ENCODE measurements at places on chromosomes 11 and 22.

DNA sequence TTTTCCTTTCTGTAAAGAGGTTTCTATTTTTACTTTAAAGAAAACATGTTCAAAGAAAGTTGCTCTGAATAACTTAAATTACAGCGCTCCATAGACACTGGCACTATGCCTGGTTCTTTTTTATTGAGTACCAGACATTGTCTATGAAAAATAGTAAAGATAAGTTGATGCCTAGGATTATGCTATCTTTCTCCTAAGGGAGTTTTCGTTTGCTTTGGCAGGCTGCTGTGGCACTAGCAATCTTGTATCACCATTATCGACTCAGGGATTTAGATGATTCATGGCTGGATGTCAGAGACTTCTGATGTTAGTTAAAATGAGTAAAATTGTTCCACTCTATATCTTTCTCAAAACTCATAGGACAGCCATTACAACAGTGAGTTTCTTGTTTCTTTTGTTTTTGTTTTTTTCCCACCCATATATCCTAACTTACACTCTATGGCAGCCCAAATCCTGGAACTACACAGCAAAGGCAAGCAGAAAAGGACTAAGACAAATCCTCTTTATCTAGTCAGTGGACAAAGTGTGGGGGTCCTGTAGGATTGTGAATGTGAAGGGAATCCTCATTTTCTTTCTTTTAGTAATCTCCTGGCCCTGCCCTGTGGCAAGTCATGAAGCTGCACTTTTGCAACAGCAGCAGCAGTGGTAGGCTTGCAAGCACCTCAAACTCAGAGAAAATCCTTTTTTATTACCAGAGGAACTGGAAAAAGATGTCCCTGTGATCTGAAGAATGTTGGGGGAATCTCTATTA is 20.7 kb downstream of the SLN start:
- no peak for DNase-seq

DNA sequence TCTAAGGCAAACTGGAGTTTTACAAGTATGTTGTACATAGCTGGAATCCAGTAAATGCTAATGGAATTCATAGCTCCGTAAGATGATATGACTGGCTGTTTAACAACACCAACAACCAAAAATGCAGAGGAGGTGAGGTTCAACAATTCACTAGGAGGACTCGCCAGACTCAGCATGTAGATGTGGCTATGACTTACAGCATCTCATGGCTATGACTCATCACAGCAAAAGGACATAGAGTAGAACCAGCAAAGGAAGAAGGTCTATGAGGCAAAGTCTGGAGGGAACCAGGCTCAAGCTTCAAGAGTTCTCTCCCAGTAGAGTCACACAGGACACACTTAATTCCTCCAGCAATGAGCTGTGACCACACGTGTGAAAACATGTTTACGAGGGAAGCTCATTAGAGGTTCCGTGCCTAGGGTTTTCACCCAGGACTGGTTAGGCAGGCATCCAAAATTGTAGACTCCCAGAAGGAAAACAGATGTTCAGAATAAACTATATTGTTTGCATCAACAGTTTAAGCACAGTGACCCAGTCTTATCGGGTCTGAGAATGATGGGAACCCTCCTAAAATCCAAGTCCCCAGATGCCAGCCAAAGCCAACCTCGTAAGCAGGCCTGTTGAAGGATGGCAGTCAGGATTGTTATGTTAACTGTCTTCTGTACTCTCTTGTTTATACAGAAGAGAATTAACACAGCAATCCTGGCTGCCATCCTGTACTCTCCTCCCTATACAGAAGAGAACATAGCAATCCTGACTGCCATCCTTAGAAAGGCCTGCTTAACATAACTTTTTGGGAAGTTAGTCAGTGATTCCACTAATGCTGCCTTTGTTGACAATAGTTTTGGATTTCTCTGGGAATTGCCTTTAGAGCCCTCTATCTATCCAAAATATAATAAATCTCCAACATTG is 116.6 kb downstream of the LARGE1 start:
- DNase-seq, result no peak

- no peak for DNase-seq
Observed at GRCh38 chr11:35305670-35306382, 113.5 kb downstream of the SLC1A2 start.

- no peak for DNase-seq
Observed at GRCh38 chr22:39612811-39613548, 42.4 kb downstream of the CACNA1I start.

DNA sequence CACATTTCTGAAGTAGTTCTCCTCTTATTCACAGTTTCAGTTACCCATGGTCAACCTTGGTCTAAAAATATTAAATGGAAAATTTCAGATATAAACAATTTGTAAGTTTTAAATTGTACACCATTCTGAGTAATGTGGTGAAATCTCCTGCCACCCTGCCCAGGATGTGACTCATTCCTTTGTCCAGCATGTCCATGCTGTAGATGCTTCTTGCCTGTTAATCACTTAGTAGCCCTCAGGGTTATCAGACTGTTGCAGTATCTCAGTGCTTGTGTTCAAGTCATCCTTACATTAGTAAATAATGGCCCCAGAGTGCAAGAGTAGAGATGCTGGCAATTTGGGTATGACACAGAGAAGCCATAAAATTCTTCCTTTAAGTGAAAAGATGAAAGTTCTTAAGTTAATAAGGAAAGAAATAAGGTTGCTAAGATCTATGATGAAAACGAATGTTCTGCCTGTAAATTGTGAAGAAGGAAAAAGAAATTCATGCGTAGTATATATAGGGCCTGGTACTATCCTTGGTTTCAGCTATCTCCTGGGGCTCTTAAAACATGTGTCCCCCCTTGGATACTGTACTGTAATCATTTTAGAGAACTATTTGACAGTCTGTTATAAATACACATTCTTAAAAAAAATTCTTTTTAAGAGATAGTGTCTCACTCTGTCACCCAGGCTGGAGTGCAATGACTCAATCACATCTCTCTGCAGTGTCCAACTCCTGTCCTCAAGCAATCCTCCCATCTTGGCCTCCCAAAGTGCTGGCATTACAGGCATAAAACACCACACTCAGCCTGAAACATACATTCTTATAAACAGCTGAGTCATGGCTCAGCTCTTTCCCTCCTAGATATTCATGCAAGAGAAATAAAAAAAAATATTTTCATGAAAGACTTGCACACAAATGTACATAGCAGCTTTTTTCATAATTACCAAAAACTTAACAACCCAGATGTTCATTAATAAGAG is 31.3 kb downstream of the MTNR1B start:
- no peak for DNase-seq

DNA sequence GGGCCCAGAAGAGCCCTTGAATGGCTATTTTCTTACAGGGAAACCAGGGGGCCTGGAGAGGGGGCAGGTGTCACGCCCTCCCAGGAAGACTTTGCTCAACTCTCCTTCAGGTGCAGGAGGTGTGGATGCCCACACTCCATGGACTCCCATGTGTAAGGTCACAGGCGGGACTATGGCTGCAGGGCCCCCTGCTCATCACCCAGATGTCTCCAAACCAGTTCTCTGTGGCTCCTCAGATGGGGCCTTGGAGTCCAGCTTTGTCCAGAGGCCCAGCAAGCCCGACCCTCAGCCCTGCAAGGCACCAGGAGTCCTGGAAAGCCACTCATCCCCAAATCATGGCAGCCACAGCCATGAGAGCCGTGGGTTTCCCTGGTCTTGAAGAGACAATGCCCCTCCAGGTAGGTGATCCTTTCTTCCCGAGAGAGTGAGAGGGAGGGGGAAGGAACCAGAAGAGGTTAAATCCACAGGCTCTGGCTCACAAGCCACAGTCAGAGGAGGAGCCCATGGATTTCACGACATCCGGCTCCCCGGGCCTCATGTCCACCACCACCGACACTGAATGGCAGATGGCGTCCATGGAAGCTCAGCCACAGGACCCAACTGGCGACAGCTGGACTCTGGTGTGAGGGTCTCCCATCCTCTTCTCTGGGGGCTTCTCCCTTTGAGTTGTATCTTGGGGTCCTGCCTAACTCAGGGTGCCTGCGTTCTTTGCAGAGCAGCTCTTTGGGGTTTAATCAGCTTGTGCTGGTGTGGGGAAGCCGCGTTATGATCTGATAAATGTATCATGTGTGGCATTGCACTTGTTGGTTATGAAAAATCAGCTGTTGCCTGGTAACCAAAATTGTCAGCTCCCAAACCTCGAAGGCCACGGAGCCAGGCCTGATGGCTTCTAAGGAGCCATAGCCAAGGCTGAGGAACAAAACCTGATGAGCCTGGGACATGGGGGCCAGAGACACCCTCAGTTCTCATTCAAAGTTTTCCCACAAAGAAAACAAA is 620.4 kb downstream of the BRD1 start:
- no peak for DNase-seq

- no peak for DNase-seq
Observed at GRCh38 chr11:67032830-67033551, 10.1 kb downstream of the SYT12 start.

DNA sequence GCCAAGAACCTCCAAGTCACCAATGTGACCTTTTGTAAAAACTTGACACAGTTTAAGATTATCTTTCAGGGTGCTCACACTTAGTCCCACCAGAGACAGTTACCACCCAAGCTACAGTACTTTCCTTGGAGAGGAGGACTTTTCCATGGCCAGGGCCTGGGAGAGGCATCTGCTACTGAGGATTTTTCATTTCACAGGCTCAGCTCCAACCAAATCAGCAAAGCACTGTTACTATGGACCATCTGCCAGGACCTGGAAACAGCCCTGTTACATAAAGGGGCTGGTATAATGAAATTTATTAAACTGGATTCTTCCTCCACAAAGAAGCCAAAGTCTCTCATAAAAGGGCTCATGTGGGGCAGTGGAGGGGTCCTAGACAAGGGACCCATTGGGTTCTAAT is 38.6 kb downstream of the SERGEF start:
- DNase-seq, result no peak

- DNase-seq, result no peak
Observed at GRCh38 chr11:116807601-116808261, 15.4 kb downstream of the APOA4 start.

GRCh38 chr11:129728581-129728980 is 87.1 kb upstream of the TMEM45B start:
- DNase-seq, result no peak

- no peak for DNase-seq
Observed at GRCh38 chr11:130300567-130300966, 14.2 kb downstream of the ZBTB44 start.

DNA sequence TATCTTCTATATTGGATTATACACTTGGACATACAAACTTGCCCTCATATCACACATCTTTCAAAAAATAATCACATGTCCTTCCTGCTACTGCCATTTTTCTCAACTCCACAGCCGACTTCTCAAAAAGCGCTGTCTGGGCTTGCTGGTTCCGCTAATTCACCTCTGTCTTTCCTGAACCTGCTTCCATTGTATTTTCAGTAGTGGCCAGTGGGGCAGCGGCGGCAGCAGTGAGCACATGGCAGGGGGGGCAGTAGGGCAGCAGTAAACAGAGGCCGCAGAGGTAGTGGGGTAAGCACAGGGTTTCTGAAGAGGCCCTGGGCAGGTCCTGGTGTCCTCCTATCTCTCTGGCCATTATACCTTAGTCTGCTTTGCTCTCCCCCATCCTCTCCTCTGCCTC is 126.3 kb downstream of the RRAS2 start:
- no peak for DNase-seq

DNA sequence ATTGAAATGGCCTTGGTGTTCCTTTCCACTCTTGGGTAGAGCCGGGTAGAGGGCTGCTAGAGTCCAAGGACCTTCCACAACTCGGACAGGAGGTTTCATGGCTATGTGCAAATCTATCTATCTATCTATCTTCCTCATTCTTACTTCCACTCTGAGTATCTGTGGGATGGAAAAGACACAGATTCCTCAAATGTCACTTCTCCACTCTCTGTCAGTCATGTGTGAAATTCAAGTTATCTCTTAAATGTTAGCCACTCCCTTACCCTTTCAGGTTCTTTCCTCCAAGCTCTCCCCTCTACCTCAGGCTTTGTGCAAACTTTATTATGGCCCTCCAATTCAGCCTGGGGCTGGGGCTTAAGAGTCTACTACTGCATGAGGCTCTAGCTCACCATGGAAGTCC is 84.3 kb downstream of the GDPD4 start:
- DNase-seq, result no peak

GRCh38 chr11:130458410-130458729 is 9.9 kb downstream of the ADAMTS15 start:
- DNase-seq, result no peak

- DNase-seq, result no peak
Observed at GRCh38 chr22:24338726-24339451, 68.3 kb downstream of the SPECC1L start.

DNA sequence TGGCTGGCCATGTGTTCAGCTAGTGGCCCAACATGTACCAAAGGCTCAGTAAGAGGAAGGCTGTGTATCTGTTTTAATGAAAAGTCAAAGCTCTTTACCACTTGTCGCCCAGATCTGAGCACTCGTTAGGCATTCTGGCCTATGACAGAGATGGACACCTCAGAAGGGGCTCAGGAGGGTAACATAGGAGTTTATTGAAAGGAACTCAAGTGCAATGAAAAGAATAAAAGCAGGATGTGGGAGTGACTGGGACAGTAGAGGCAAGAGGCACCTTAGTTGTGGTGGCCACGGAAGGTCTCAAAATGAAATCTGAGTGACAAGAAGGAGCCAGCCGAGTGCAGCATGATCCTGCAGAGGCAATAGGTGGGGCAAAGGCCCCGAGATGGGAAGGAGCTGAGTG is 309.7 kb downstream of the MN1 start:
- DNase-seq, result no peak

DNA sequence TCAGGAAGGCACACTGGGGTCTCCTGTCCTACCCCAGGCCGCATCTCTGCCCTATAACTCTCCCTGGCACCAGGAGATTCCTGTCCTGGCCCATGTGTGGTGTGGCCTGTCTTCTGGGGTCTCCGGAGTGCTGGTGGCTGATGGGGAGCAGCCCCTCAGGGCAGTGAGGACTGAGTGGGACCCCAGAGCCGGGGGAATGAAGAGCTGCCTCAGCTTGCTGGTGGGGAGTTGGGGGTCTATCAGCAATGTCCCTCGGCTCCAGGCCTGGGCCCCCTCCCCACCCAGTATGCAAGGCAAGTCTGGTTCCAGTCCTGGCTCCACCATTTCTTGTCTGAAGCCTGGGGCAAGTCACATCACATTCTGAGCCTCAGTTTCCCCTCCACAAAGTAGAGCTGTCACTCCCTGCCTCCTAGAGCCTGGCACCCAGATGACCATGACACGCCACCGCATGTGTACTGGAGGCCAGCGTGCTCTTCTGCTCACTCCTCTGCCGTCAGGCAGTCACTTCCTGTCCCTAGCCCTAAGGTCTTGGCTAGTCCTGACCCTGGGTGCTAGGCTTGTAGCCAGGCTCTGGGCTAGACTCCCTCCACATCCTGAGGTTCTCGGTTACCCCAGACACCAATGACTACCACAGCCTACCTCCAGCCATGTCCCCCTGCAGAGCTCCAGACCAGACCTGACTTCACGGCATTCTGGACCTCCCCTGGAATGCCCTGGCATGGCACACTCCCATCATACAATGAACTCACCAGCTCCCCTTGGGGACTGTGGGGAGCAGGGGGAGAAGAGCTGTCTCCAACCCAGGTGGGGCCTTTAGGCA is 12.8 kb downstream of the ARAP1 start:
- no peak for DNase-seq
